CD4-positive, alpha-beta memory T cell (primary cell): ENCODE measurements at places on chromosomes 2 and 18.
A peak's percentile ranks its signal among the peaks of the same experiment; 100 is the strongest.

DNA sequence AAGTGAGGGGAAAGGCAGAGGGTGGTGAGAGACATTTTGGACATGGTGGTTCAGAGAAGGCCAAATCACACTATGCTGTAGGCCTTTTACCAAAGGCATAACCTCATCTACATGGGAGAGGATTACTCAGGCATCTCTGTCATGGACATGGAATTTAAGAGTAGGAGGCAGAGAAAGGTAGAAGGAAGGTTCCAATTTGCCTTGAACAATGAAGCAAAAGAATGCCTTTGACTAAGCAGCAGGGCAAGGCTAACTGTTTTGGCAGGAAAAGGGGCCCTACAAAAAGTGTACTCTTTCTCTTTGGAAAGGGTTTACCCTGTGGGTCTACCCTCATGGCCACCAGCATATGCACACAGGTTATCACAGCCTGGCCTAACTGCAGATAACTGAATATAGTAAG lies 45.6 kb upstream of the RNU4ATAC start:
- DNase-seq, result no peak

GRCh38 chr2:11652553-11652952 lies 17.4 kb downstream of the NTSR2 start:
- DNase-seq, result no peak

DNA sequence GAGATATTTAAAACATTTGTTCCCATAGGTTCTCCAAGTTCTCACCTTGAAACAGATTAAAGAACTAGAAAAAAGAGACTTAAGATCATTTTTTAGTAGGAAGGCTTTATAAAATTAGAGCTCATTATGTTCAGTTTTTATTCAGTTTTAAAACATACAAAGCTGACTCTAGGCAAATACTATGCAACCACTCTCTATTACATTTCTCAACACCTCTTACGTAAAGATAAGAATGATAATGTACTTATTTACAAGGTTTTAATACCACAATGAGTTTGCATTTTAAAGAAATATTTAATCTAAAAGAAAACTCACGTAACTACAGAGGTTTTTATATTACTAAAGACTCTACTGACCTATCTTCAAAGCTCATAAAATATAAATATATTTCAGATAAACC lies 68.8 kb downstream of the TMEM131 start:
- no peak for DNase-seq

DNA sequence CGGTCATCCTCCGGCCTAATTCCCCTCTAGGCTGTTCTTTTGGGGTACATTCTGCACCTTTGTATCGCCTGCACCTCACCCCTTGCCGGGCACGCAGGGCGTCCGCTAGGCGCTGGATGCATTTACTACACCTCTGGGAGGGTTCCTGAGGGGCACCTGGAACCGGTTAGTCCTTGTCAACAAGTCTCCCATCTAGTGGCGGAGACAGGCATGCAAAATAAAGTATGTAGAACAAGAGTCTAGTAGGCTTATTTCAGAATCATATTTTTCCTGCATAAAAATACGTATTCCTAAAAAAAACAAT lies 705 bp upstream of the TEX261 start:
- DNase-seq, result peak; percentile 83

- DNase-seq, result no peak
Observed at GRCh38 chr2:100822587-100823248, 2.8 kb downstream of the NPAS2 start.

DNA sequence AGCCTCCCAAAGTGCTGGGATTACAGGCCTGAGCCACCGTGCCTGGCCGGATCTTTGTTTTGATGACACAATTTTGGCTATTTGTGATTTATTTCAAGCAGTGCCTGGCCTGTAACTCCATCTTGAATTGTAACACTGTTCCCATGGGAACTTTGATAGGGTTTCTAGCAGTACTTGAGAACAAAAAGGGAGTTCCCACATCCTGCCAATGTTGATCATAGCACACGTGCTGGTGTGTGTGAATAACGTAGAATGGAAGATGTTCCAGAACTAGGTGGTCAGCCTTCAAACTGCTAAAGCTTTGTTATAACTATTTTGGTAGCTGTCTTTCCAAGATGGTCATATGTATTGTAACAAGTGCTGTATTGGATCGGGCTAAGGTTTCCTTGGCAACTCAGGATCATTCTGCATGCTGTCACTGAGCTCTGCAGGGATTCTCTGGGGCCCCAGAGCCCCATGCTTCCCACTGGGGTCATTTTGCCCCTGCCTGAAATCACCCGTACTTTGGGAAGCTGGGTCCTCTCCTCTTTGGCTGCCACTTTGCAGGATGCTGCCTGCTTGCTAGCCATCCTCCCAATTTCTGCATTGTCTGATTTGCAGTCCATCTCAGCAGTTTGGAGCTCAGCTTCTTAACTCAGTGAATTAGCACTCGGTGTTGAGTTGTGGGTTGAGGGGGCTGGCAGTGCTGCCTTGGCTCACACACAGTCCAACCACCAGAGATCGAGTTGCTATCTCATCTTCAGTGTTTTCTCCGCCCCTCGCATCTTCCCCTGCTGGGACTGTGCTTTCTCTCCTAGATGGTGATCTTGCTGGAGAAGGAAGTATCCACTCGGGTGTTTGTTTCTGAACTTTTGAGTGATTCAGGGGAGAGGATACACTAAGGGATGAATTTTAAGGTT lies 26.8 kb downstream of the SH3RF3 start:
- no peak for DNase-seq

GRCh38 chr2:219445220-219445640 lies 10.6 kb downstream of the SPEG start:
- DNase-seq, result no peak

DNA sequence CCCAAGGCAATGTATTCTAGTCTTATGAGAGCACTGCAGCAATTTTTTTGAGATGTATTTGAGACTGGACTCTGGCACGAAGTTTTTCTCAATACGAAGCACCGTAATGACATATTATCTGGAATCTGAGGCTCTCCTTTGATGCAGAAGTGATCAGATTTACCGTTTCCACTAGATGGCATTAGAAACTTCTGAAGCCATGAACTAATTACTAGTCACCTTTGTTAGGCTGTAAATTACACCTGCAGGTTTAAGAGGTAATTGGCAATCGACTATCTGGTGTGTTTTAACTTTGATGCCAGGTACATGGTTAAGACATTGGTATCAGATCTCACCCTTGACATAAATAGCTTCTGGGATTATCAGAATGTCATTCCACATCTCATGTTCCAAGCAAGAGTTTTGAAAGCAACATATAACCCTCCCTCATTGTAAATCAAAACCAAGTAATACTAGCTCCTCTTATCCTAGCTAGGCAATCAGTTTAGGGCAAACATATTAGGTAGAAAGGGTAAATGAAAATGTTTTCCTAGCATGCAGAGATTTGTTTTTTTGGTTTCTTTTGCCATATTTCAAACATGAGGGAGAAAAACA lies 254.6 kb upstream of the SPRED2 start:
- DNase-seq, result no peak

DNA sequence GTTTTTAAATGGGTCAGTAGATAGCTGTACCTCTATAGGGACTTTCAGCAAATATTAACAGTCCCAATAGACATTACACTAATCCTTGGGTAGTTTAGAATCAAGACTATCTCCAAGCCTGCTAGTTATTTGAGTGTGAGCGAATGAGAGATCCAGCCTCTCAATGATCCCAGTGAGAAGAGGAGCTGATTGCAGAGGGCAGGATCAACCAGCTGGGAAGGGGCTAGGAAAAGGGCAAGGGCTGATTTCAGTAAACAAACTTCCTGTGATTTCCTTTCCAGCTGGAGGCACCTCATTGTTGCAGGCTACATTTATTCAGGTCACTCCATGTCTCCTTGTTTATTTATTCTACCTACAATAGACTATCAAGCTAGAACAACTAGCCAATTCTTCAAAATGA lies 84.1 kb upstream of the CTNNA2 start:
- no peak for DNase-seq

GRCh38 chr2:229572507-229573271 lies 141.7 kb downstream of the DNER start:
- DNase-seq, result no peak

GRCh38 chr2:180240774-180241173 lies 233.7 kb upstream of the CWC22 start:
- no peak for DNase-seq

GRCh38 chr2:3210257-3210656 lies 167.4 kb downstream of the EIPR1 start:
- no peak for DNase-seq

- no peak for DNase-seq
Observed at GRCh38 chr18:73544032-73544431, 603.6 kb downstream of the FBXO15 start.

GRCh38 chr2:219484343-219485200 lies 14.1 kb upstream of the GMPPA start:
- DNase-seq, result peak; percentile 17

DNA sequence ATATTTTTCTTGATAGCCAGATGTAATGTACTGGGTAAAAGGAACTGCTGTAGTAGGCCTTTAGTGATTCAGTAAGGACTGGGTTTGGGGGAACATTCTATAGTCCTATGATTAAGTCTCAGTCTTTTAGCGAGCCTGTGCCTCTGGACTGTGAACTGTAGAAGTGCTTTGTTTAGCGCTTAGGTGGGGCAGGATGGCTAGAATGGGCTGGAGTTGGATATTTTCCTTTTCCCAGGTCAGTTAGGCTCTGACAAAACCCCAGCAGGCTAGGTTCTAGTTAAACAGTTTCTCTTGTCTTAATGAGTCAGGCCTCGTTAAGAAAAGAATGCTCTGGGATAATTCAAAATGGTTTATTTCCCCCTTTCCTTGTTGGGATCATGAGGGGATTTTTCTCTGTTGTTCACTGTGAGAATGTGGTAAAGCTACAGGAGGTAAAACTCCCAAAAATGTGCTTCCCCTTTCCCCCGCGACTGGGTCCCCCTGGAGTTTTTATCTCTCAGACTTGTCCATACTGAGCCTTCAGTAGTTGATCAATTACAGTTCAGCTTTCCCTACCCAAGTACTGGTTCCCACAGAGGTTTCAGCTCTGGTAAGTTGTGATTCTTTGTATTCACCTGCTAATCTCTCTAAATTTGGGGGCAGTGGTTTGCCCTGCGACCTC lies 31.5 kb downstream of the EHBP1 start:
- DNase-seq, result no peak

DNA sequence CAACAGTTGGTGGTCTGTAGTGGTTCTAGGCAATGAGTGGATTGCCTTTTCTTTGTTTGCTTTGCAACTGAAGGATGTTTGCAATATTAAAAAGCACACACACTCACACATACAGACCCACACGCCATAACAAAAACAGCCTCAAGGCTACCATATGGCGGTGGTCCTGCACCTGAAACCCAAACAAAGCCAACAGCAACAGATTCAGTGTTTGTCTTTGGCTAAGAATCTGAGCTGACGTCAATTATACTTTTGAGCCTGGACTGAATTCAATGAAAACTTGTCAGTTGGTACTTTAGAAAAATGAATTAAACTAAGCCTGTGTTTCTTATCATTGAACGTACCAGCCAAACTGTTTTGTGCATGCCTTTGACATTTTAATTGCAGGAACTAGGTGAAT lies 65.0 kb upstream of the NYAP2 start:
- no peak for DNase-seq

GRCh38 chr2:128456281-128456680 lies 137.6 kb upstream of the HS6ST1 start:
- no peak for DNase-seq

DNA sequence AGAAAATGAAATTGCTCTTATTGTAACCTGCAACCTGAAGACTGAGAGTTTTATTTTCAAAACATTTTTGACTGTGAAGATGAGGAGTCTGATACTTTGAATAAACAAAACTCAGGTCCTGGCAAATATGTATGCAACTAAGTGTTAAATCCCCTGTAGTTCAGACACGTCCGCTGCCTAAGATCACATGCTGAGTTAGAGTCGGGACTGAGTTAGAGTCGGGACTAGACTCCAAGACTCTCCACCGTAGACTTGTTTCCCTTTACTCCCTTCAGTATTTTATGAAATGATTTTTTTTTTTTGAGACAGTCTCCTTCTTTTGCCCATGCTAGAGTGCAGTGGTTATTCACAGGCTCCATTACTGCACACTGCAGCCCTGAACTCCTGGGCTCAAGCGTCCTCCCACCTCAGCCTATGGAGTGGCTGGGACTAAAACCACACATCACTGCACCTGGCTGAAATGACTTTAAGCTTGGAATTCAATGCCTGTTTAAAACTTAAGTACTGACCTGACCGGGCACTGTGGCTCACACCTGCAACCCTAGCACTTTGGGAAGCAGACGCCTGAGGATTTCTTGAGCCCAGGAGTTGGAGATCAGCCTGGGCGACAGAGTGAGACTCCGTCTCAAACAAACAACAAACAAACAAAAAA lies 28.0 kb upstream of the PMAIP1 start:
- DNase-seq, result no peak

DNA sequence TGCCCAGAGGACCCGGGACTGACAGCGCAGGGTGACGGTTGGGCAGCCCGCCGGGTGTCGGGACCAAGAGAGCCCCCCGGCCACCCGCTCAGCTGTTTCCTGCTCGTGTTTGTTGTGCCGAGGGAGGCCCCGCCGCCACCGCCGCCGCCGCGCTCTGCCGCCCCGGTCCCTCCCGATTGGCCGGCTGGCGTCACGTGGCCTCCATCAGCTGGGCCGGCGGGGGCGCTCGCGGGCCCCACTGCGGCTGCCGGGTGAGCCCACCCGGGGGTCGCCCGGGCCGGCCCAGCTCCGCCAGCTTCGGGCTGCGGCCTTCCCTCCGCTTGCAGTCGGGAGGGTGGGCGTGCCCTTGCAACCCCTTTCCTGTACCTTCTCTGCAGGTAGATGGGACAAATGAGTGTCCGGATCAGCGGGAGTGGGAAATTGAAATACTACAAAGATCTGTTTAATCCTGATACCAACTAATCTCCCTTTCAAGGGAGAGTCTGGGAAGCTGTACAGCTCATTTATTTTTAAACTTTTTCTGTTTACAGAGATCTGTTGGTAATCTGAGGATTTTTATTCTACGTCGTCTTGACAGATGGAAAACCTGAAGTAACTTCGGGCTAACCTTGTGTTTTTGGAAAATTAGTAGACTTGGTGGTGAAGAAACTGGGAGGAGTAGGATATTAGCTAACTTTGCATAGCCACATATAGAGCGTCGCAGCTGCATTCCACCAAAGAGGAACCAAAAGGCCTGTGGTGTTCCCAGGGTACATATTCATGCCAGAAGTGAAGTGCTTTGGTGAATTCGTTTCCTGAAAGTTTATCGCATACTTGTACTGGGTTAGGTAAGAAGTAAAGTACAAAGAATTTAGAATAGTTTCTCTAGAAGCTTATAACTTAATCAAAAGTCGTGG lies 1.2 kb downstream of the YPEL5 start:
- DNase-seq, result peak; percentile 84

DNA sequence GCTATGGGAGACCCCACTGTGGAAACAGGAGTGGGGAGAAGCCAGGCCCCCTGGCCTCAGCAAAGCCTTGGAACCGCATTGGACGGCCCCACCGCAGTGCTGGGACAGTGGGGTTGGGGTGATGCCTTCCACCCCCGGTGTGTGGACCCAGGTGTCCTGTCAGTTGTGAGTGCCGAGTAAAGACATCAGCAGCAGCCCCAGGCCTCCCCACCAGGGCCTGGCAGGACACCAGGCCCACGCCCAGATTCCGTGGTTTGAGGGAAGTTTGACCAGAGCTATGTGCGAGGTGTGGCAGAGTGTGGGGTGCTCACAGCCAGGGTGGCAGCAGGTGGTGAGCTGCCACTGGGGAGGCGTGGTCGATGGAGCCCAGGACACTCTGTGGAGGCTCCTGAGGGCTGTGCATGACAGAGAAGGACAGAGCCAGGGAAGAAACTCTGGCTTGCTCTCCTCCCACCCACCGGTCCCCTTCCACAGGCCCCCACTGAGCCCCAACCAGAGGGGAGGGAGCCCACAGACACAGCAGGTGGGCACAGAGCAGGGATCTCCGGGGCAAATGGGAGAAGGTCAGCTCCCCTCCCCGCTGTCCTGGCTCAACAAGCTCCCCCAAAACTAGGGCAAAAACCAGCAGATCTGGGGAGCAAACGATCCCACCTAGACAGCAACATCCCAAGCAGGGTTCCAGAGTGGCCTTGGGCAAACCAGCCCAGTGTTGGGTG lies 69.1 kb downstream of the TWIST2 start:
- DNase-seq, result no peak
